ENCODE measurements at places on chromosomes 1 and 21.

GRCh38 chr1:25875856-25876692 lies 566 bp upstream of the PAQR7 start:
- no peak for DNase-seq

DNA sequence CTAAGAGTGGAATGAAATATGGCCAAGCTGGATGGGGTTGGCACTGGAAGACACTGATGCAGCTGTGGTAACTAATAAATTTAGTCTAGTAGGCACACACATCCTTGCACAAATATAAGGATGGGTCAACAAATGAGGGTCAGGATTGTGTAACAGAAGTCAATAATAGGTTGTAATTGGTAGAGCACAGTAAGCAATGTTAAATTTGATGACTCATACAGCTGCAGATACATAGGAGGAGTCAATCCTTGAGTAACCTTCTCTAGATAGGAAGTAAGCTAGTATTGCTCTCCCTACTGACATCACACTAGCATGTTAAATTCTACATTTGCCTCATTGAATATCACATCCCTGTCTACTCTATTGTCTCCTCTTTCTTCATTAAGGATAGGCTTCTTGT lies 332.1 kb downstream of the PTPRC start:
- DNase-seq: no peak

DNA sequence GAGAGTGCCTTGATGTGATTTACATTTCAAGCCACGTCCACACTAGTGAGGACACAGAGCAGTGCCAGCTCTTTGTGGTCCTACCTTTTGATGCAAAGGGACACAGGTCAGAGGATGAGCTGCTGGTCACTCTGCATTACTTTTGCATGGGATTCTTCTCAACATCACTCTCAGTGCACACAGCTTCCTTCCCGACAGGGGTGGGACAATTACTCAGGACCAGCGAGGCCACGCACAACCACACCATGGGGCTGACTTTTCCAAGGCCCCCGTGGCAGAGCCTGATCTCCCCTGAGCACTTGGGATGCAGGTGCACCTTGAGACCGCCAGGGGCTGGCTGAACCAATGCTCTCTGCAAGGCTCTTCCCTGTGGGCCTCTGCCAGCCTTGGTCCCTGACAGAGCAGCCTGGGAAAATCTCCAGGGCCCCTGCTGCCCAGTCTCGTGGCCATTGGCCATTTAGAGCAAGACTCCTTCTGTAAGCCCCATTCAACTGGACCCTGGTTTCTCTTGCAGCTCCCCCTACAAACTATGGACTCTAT lies 13.2 kb upstream of the PRAMEF12 start:
- no peak for DNase-seq

GRCh38 chr1:219159946-219160645 lies 13.6 kb upstream of the LYPLAL1 start:
- no peak for DNase-seq

- DNase-seq: no peak
Measured at GRCh38 chr1:207856276-207857023, 54.5 kb downstream of the CD34 start.

GRCh38 chr1:16205334-16205671 lies 7.1 kb downstream of the ARHGEF19 start:
- no peak for DNase-seq

DNA sequence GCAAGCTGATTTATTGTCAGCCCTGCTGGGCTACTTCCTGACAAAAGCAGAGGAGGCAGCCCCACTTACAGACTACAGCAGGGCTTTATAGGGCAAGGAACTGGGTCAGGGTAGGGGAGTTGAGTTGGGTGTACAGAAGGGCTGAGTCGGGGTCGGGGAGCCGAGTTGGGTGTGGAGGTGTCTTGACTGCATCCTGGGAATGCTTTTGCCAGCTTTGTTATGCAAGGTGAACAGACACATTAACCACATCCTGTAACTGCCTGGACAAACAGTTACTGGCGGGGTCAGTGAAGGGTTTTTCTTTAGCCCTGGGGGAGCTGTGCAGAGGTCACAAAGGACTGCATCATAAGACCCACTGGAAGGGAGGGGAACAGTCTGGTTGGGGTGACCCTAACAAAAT lies 39.1 kb upstream of the GBP5 start:
- no peak for DNase-seq

- DNase-seq: no peak
Measured at GRCh38 chr1:54551891-54552290, 3.9 kb downstream of the ACOT11 start.

GRCh38 chr1:32361674-32362473 lies 411 bp downstream of the FAM229A start:
- peak; percentile 37 for DNase-seq

- DNase-seq: no peak
Measured at GRCh38 chr1:36126797-36127500, 1.9 kb upstream of the COL8A2 start.

- DNase-seq: no peak
Measured at GRCh38 chr1:55203064-55203463, 12.1 kb downstream of the USP24 start.

DNA sequence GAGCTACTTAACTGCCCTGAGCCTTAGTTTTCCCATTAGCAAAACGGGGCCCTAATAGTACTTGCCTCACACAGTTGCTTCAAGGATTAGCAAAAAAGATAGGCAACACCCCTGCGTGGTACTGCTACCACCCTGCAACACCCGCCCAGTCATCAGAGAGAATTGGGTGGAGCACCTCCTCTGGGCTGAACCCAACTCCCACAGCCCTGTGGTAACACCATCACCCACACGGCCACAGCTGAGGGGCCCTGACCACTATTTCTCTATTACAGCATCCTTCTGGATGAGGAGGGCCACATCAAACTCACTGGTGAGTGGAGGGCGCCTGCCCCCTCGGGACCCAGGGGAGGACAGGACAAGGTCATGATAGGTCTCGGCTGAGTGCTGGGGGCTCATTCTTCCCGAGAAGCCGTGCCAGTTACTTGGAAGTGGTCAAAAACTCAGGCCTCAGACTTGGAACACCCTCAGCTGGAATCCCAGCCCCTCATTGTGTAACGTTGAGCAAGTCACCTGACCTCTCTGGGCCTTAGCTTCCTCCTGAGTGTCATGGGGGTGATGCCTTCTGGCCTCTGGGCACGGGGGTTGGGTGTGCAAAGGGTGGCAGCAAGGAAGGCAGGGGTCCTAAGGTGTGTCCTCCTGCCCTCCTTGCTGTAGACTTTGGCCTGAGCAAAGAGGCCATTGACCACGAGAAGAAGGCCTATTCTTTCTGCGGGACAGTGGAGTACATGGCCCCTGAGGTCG lies 24.6 kb downstream of the RPS6KA1 start:
- no peak for DNase-seq

- DNase-seq: no peak
Measured at GRCh38 chr1:217647791-217648190, 16.6 kb downstream of the SPATA17 start.

DNA sequence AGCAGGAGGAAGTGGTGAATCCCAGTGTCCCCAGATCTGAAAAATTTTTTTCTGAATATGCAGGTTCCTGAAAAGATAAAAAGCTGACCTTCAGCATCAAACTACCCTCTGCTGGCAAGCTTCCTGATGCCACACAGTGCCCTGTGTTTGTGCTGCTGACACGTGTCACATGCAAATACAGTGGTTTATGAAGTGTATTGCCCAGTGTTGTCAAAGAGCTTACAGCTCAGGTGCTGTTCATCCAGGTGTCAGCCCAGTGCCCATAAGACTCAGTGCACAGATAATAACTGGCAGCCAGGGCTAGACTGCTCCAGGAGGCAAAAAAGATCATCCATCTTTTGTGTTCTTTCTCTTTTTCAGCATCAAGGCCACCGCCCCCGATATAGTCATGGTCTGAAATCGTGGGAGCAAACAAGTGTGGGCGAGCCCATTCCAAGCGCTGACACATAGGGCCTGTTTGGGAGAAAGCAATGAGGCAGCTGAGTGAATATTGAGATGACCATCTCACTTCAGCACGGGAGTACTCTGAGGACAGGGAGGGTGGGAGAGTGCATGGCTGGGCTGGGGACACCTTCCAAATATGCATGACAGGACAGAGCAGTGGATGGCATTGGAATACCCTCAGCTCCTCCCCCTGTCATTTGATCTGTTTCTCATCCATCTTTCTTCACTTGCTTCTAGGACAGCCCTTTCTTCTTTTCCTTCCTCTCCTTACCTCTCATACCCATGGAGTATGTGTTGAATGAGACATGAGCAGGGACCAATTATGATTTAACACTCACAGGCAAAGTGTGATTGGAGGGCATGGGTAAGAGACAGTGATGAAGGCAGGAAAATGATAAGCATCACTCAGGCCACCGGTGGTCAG lies 6.4 kb upstream of the KCNK1 start:
- no peak for DNase-seq

GRCh38 chr1:203671521-203672278 lies 45.1 kb downstream of the ATP2B4 start:
- no peak for DNase-seq

GRCh38 chr1:25011275-25011674 lies 81.2 kb upstream of the RUNX3 start:
- DNase-seq: no peak

DNA sequence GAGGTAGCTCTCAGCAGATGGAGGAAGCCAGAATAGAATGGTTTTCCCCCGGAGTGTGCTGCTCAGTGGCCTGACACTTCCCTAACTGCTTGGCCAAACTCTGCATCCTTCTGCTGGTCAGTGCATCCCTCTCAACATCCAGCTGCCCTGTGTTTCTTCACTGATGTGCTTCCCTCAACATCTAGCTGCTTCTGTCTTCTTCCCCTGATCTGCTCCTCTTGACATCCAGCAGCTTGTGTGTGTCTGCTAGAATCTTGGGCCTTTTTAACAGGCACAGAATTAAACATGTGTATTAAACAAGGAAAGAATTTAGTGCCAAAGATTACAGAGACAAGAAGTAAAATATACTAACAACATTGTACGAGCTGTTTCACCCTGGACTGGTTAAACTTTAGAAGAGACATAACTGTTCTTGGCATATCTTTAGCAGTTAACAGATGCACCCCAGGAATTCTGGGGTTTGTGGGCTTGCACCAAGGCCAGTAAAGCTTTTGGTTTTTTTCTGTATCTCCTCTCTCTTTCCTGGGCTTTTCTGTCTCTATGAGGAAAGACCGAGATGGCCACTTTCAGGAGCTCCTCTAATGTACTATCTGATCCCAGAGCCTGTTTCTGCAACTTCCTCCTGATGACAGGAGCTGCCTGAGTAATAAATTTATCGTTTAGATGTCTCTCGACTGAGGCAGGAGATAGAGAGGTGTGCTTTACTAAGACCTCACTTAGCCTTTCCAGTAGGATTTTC lies 34.8 kb upstream of the HSD3B1 start:
- DNase-seq: no peak

GRCh38 chr21:42193721-42194120 lies 25.2 kb upstream of the ABCG1 start:
- no peak for DNase-seq

GRCh38 chr1:22216210-22216883 lies 73.5 kb upstream of the WNT4 start:
- DNase-seq: no peak

DNA sequence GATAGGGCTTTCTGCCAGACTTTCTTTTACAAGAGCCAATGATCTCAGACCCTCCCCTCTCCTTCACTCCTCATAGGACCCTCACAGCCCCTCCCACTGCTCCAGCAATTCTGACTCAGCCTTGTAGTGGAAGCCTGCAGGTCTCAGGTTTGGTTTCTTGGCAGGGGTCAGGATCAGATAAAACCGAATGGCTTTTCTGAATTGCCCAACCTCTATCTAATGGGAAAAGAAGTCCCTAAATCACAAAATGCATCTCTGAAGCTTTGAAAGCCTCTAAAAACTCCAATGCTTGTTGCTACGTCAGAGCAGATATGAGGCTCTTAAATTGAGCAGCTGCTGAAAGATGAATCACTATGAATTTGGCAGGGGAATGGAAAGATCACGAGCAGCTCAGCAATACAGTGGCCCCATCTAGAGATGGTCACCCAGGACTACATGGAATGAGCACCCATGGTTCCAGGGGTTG lies 74.5 kb downstream of the NID1 start:
- no peak for DNase-seq

DNA sequence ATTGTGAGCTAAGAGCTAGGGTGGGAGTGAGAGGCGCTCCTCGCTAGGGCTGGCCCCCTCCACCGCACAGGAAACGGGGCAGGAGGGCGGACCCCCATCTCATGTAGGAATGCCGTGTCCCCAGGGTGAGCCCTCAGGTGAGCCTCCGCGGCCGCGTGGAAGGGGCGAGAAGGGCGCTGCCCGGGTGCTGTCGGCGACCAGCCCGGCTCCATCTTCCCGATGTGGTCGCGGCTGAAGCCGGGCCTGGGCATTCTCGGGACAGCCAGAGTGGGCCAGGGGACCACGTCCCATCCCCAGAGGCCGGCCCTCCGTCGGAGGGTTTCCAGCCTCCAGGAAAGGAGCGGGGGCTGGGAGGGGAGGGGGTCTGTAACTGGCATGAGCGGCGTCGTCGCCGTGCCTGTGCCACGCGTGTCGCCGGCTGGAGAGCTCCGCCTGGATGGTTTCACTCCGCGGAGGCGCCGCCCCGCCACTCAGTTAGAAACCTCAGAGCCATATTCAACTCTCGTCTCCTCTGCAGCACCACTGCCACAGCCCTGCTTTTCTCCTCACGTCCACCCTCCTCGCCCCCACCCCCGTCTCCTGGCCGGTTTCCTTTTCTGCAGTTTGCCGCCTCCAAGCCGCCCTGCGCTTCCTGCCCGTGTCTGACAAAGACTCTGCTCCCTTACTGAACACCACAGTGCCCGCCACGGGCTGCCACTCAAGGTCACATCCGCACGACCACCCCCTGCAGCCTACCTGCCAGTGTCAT lies at the start of gene TMEM269:
Gene TMEM269 (plus strand): TSS at position 46 of the 748 bp plus-strand sequence. CDS start 4,903 bp downstream, outside the sequence.
- peak; percentile 41 for DNase-seq

DNA sequence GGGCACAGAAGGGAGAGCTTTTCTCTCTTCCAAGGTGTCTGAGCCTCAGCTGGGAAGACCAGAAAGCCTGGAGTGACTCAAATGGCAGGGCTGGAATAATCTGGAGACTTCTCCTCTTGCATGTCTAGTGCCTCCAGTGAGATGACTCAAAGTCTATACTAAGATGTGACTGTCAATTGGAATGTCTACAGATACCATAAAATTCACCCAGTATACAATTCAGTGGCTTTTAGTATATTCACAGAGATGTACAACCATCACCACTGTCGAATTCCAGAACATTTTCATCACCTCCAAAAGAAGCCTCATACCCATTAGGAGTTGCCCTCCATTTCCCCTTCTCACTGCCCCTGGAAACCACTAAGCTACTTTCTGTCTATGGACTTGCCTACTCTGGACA lies 47.9 kb upstream of the CNN3 start:
- no peak for DNase-seq

DNA sequence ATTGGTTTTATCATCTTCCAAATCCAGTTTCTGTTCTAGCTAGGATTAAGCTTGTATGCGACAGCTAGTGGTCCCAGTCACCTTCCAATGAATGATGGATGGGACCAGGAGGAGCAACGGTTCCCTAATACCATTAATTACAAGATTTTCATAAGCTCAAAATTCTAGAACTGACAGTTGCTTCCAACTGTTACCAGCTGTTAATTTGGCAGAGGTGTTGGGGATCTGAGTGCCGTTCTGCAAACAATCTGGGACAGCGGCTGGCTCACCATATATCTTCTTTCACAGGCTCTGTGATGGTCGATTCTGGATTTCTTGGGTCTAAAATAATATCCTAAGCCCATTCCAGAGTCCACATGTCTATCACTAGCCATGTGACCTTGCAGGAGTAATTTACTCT lies 34.5 kb upstream of the RALGPS2 start:
- DNase-seq: no peak

All from stimulated activated CD4-positive, alpha-beta T cell treated with anti-CD3 and anti-CD28 coated beads, Interleukin-2, amount 100 ng/mL, for 24 hours (primary cell).